Esophagus squamous epithelium (tissue), 5 donors: ENCODE measurements at places on chromosomes 5 and 9.

DNA sequence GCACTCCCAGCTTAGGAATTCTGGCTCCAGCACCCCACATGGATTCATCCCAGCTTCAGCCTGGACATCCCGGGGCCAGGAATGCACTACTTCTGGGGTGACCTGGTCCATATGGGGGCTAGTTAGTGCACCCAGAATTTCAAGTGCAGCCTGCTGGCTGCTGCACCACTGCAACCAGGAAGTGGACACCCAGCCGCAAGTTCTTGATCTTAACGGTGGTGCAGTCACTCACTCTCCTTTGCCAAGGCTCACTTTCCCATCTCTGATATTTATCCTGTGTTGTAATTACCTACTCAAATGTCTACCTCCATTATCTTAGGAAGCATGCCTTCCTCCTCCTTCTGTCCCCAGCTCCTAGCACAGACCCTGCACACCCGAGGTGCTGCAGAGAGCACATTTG lies 26.2 kb upstream of the RAB14 start:
- no peak for DNase-seq

GRCh38 chr9:122348288-122348777 lies 22.5 kb upstream of the PTGS1 start:
- no peak for DNase-seq

GRCh38 chr9:1404940-1405339 lies 354.8 kb downstream of the DMRT2 start:
- no peak for DNase-seq

DNA sequence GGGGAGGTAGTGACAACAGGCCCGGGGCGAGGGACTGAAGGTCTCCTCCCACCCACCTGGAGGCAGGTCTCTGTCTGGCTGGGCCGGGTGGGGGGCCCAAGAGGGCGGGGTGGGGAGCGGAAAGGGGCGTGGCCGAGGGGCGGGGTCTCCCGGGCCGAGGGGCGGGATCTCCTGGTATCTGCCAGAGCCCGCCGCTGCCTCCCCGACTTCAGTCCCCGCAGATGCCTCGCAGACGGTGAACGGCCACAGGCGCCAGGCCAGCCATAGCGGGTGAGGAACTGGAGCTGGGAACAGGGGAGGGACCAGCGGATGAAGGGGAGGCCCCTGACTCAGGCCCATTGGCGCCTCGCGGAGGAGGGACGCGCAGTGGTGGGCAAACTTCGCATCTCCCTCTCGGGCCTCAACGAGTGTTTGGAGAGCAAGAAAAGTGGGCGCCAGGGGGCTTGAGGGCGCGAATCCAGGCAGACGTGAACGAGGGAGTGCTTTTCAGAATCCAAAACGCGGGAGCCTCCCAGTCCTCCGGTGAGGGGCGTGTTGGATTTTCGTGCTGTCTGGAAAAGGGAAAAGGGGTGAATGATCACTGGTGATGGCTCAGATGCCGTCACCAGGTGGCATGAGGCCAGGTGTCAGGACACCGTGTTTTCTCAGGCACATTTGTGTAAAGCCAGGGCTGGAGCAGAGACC lies at the start of gene ADGRD2:
TSS of gene ADGRD2 (plus strand) at position 211 of the 684 bp plus-strand sequence. CDS start 1,216 bp downstream, outside the sequence.
- DNase-seq: no peak

GRCh38 chr9:133235549-133236222 lies 26.6 kb upstream of the OBP2B start:
- no peak for DNase-seq

DNA sequence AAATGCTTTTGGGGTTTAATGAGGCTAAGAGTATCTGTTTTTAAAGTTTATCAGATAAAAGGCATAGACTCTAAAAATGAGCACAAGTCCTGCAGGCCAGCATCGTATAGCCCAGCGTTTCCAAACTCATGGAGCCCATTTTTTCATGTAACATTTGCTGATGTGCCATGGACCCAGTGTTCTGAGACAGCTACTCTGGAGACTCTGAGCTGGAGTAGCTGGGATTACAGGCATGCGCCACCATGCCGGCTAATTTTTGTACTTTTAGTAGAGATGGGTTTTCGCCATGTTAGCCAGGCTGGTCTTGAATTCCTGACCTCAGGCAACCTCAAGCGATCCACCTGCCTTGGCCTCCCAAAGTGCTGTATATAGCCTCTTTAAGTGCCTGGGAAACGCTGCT lies 15.8 kb downstream of the GLRX start:
- no peak for DNase-seq

DNA sequence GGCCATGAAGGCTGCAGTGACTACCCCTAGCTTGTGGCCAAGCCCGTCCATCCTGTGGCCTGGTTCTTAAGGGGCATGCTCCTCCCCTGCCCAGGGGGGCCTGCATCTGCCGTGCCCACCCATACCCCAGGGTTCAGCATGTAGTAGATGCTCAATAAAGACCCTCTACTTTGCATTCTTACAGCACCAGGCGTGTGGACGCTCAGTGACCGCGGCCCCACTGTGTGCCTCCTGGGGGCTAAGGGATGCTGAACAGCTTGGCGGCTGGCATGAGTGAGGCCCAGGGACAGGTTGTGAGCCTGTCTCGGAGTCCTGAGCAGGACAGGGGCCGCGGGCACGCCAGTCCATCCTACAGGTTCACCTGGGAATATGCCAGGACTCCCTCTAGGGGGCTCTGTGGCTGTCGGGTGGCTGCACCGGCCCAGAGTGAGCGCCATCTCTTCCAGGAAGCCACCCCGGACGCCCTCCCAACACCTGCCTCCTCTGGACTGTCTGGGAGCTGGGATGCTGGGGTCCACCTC lies 9.1 kb downstream of the NOTCH1 start:
- DNase-seq: no peak

DNA sequence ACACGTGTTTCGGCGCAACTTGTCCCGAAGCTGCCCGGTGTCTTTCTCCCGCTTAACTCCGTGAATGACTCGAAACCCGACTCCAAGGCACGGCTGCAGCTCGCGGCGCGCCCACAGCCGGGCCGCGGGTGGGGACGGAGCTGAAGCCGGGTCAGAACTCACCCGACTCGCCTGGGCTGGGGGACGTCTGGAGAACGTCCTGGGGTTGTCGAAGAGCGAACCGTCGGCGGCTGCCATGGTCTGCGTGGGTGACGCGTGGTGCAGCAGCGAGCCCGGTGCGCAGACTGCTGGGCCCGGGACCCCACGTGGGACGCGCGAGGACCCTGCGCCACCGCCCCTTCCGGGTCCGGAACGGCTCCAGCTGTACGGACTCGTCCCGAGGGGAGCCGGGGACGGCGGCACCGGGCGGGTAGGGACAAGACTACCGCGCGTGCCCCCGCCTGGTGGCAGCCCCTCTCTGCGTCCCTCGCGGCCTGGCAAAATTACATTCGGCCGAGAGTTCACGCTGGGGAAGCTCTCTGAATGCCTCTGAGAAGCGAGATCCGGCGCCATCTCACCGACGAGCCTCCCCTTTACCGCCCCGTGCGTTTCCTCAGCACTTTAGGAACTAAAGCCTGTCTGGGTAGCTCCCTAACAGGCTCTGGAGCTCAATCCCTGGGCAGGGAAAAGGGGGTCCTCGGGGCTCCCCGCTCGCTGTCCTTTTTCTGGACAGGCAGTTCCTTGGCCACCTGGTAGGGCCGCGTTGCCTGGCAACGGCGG lies at the start of gene DDX31:
TSS of gene DDX31 (minus strand) at position 286 of the 759 bp plus-strand sequence. CDS start at position 237, 49 bp downstream.
- peak; percentile 38 for DNase-seq

DNA sequence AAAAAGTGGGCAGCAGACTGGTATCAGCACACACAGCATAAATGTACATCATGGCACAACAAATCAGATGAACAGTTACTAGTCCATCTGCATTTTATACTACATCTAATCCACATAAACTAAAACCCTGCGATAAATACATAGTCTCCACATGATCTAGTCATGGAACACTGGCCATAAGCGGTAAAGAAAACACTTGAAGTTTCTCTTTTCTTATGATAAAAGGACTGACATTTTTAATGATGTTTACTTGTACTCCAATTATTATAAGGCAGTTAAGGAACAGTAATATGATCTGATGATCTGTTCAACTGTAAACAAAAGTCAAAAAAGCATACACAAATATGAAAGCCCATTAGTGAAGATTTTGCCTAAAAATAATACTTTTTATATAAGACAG lies 112.5 kb downstream of the MPDZ start:
- no peak for DNase-seq

- no peak for DNase-seq
Measured at GRCh38 chr5:32018476-32019436, 155.4 kb downstream of the GOLPH3 start.

- no peak for DNase-seq
Measured at GRCh38 chr5:80357671-80358070, 37.9 kb downstream of the SPZ1 start.

DNA sequence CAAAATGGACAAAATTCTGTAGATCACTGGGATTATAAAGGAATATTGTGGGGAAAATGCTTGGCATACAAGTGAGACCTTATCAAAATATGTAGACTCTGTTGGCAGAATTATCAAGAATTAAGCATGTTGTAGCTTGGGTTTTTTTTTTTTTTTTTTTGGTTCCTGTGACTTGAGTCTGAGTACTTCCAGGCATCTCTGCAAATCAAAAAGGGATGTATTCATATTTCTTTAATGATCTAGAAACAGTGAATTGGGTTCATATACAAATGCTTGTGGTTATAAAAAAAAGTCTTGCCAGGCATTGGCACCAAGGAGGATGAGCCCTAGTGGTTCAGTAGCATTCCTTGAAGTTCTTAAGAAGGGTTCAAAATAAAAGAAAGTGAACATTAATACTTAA lies 292.2 kb downstream of the ARHGAP26 start:
- no peak for DNase-seq

GRCh38 chr9:73525350-73525749 lies 373.7 kb downstream of the ANXA1 start:
- DNase-seq: no peak

DNA sequence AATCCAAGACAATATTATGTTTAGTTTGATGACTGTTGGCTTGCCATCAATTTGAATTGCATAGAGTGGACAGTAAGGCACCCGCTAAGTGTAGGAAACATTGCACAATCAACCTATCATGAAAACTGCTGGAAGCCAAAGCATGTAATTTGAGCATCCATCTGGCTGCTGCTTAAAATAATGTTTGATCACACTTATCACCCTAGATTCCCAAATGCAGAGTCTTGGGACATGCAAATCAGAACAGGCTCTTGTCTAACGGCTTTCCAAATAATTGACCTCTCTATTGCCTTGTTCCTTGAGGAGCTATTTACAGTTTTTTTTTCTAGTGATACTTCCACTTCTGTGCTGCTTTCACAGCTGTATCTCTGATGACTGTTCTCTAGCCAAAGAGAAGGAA lies 342.1 kb downstream of the PRR16 start:
- DNase-seq: no peak

DNA sequence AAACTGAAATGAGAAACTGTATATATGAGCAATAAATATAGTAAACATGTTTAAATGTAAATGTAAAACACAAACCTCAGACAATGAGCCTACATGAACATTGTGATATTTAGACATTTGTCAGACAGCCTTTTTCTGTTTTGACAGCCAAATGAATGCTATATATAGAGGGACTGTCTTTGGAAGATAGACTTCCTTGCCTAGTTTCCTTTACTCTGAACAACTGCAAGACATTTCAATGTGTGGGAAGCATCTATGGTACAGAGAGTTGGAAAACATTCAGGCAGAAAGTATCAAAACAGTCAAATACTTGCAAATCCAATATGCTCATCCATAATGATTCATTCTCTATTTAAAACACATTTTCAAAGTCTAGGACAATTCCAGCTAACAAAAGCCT lies 31.7 kb upstream of the TUSC1 start:
- DNase-seq: no peak

DNA sequence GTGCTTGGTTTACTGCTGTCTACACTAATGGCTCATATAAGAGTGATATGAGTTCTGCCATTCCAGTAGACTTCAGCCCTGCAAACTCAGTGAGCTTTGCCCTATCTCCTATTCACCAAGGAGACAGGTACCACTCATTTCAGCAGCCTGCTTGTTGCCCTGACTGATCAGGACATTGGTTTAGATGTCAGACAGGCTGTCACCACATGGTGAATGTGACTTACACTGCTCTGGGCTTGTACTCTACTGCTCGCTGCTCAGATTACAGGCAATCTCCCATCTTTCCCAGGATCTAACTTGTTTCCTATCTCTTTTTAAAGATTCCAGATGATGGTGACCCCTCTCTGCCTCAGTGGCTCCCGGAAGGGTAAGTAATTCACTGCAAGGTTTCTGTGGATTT lies 123.3 kb upstream of the RUSC2 start:
- DNase-seq: no peak

- no peak for DNase-seq
Measured at GRCh38 chr5:154312576-154312975, 122.0 kb downstream of the GALNT10 start.

DNA sequence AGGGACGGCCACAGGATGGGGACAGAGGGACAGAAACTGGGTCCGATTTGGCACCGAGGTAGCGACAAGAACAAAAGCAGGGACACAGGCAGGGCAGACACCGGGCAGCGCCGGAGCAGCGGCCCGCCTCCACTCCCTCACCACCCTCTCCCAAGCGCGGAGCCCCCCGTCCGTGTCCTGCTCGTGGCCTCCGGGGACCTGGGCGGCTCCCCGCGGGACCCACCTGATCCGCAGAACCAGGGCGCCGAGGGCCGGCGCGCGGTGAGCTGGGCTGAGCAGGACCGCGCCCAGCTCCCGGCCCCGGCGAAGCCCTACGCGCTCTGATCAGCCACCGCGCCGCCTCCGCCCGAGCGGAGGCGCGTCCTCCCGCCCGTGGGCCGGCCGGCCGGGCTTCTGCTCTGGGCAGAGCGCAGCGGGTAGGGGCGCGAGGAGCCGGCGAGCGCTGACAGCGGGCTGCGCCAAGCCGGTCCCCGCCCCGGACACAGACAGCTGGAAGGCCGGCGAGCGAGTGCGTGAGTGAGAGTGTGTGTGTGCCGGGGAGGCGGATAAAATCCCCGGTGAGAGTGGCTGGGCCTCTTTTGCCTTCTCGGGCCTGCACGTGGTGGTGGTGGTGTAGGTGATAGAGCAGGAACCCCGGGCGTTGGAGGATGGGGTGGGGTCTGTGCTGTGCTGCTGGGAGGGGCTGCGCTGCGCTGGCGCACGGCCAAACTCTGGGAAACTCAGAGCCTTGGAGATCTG lies at the start of gene GGTA1:
TSS of gene GGTA1 (minus strand) at position 418 of the 738 bp plus-strand sequence. CDS start 31,922 bp downstream, outside the sequence.
- DNase-seq: no peak

GRCh38 chr5:115578657-115579056 lies 23.6 kb downstream of the TICAM2 start:
- no peak for DNase-seq

GRCh38 chr5:78050888-78051287 lies 243.6 kb downstream of the AP3B1 start:
- no peak for DNase-seq
